ENCODE measurements at places on chromosomes 12 and 14.

DNA sequence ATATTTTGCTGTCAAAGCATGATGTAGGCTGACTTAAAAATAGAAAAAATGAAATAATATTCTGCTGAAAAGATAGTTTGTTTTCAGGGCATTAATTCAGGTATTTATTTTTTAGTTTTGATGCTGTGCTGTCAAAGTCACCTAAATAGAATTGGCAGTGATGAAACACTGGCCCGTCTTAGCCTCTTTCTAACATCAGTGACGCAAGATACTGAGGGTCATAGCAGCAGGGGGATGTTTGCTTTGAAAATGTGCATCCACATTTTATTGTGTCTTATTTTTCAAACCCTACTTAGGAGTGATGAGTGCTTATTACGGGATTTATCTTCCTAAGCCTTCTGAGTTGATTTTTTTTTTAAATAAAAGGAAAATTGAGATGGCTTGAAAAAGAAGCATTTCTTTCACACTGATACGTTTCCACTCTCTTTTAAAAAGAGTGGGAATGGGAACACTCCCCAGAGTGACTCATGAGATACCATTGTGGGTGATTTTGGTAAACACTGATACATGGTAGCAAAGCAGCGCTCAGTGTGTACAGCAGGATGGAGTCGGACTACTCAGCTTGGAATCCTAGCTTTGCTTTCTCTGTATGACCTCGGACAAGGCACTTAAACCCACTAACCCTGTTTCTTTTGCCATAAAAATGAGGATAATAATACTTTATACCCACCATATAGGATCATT is 290.8 kb downstream of the ERC1 start:
- peaks cover 6% of the 10 kb centered on the region for H3K4me1 ChIP-seq
- DNase-seq = no peak
- H3K4me3 ChIP-seq = no peak overlapping the region

DNA sequence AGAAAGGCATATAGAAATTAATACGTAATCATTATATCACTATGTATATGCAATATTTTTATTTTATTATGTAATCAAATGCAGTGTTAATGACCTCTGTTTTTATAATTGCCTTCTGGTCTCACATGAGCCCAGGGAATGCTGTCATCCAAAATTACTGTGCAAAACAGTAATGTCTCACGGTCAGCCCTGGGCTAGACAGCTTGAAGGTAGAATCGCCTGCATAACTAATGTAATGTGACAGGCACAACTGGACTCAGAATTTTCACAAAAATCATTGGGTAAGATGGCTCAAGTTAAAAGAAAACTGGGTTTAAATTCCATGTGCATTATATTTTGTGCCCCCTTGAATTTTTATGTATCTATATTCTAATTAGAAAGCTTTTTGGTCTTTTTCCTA is 293.3 kb downstream of the PPFIA2 start:
- H3K27ac ChIP-seq = no peak overlapping the region
- DNase-seq = no peak
- H3K27me3 ChIP-seq = no peaks in the 10 kb centered on the region
- no peak overlapping the region for H3K4me3 ChIP-seq
- H3K4me1 ChIP-seq = no peaks in the 10 kb centered on the region

DNA sequence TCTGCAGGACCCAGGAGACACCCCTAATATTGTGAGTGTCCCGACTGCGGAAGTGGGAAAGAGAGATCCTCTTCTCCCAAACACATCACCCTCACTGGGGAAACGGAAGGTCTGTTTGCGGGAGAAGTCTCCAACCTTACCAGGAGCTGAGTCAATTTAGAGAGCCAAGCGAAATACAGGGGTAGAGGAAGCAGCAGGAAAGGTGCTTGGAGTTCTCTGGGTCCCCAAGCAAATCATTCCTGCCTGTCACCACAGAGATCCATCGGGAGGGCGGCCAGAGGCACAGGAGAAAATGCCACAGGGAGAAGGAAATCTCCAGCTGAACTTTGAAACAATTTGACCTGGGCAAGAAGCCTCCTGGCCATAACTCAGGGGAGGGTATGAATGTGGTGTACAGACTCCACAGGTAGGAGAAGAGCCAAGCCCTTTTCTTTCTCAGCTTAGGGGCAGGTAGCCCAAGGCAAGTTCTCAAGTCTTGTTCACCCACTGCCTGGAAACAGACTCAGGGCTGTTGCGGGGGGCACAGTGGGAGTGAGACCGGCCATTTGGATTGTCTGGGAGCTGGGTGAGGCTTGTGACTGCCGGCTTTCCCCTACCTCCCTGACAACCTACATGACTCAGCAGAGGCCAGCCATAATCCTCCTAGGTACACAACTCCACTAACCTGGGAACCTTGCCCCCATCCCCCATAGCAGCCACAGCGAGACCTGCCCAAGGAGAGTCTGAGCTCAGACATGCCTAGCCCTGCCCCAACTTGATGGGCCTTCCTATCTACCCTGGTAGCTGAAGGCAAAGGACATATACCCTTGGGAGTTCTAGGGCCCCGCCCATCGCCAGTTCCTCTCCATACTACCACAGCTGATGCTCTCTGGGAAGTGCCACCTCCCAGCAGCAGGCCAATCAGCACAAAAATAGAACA is 211.9 kb upstream of the ARHGAP5 start:
- no peaks in the 10 kb centered on the region for H3K4me1 ChIP-seq
- no peak overlapping the region for H3K4me3 ChIP-seq
- H3K36me3 ChIP-seq = no peaks in the 10 kb centered on the region
- DNase-seq = no peak
- no peak overlapping the region for H3K27ac ChIP-seq

- H3K36me3 ChIP-seq = no peaks in the 10 kb centered on the region
- H3K4me1 ChIP-seq = peaks cover 10% of the 10 kb centered on the region
- no peaks in the 10 kb centered on the region for H3K27me3 ChIP-seq
Observed at GRCh38 chr12:101670007-101670671, 27.3 kb upstream of the CHPT1 start.

DNA sequence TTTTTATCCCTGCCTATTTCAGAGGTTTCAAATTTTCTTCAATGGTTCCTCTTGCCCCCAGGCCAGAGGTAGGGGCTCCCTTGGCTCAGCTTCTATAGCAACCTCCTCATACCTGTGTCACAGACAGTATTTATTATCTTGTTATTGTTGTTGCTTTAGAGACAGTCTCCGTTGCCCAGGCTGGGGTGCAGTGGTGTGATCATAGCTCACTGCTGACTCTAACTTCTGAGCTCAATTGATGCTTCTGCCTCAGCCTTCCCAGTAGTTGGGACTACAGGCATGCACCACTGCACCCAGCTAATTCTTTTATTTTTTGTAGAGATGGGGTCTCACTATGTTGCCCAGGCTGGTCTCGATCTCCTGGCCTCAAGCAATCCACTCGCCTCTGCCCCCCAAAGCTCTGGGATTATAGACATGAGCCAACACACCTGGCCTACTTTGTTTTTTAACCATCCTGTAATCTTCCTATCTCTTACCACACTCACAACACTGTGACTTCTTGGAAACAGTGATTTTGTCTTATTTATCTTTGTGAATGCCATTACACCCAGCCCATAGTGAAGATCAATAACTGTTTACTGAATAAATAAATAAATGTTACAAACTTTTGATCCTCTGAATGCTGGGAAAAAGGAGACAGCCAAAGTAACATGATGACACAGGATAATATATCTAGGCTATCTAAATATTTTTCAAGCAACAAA is 95.9 kb downstream of the PHLDA1 start:
- no peak overlapping the region for H3K4me3 ChIP-seq
- no peaks in the 10 kb centered on the region for H3K36me3 ChIP-seq
- DNase-seq = no peak
- H3K4me1 ChIP-seq = peaks cover 24% of the 10 kb centered on the region

DNA sequence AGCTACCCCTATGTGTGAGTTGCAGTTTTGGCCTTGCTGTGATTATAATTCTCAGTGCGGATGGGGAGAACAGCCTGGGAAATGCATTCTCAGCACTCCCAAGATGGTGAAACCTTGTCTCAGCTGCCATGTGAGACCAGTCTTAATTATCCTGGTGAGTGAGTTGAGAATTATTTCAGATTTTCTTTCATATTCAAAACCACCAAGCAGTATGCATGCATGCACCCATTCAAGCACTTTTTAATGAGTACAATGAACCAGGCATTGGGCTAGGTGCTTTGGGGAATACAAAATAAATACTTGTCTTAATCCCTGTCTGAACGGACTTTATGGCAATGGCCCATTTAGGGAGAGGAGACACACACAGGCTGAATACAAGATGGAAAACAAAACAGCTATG is 94.7 kb downstream of the PTPN11 start:
- no peak overlapping the region for H3K4me3 ChIP-seq
- no peak overlapping the region for H3K27ac ChIP-seq
- no peak for DNase-seq
- H3K27me3 ChIP-seq = no peaks in the 10 kb centered on the region
- H3K36me3 ChIP-seq = no peaks in the 10 kb centered on the region
- no peaks in the 10 kb centered on the region for H3K4me1 ChIP-seq

- H3K27ac ChIP-seq = peak overlapping the region; percentile 7
- H3K4me3 ChIP-seq = no peak overlapping the region
- no peaks in the 10 kb centered on the region for H3K36me3 ChIP-seq
- DNase-seq = peak; percentile 51
- H3K4me1 ChIP-seq = peaks cover 20% of the 10 kb centered on the region
Observed at GRCh38 chr12:52971679-52972329, 22.9 kb downstream of the KRT18 start.

DNA sequence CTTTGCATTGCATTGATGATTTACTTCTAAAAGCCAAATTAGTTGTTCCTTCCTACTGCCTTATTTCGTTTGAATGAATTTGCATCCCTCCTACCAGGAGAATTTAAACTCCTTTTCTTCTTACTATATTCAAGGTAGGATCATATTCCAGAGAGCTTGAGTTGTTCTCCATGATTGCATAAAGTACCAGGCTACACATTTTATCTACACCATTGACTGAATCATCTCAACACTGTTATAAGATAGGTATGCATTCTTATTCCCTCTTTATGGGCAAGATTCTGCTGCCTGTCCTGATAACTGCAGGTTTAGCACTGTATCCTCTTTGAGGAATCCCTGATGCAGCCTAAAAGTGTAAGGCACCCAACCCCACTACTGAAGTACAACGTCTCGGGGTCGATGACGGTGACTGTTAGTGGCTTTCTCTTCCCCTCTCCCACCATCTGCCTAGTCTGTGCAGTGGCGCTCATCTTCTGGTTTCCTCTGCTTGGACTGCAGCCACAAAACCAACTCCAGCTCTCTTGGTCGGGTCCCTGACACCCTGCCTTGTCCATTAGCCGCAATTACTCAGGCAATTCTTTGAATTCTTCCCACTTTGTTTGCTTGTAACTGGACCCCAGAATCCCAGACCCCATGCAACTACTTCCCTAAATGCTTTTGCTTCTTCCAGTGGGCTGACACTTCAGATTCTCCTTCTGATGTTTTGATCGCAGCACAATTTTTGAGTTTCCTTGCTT is 44.4 kb upstream of the STXBP6 start:
- no peaks in the 10 kb centered on the region for H3K36me3 ChIP-seq
- H3K27ac ChIP-seq = no peak overlapping the region
- DNase-seq = peak; percentile 40
- no peaks in the 10 kb centered on the region for H3K27me3 ChIP-seq
- H3K4me3 ChIP-seq = no peak overlapping the region
- H3K4me1 ChIP-seq = peaks cover 12% of the 10 kb centered on the region

DNA sequence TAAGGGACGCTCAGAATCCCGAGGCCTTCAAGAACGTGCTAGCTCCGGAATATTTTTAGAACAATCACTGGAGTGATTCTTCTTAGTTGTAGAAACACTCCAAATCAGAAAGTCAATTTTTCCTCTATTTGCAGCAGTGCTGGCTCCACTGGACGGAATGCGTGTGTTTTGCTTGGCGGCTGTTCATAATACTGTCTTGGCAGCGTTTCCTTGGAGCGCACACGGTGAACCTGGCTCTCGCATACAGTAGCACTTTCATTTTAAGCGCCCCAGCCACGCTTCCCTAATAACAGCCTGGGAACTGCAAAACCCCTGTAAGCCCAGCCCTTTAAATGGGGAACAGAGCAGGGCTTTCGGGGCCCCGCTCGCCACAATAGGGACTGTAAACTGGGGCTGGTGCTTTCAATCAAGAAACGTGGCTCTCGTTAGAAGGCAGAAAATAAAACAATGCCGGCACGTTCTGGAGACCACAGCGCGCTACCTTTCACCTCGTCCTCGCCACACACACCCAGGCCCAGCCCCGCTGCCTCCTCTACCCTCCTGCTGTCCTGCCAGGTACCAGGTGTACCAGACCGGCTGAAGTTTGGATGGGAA is 79.9 kb downstream of the BCL11B start:
- H3K27me3 ChIP-seq = no peaks in the 10 kb centered on the region
- H3K4me3 ChIP-seq = no peak overlapping the region

GRCh38 chr14:51295646-51296263 is 55.7 kb downstream of the TMX1 start:
- H3K4me3 ChIP-seq = no peak overlapping the region
- no peak for DNase-seq
- H3K36me3 ChIP-seq = no peaks in the 10 kb centered on the region

DNA sequence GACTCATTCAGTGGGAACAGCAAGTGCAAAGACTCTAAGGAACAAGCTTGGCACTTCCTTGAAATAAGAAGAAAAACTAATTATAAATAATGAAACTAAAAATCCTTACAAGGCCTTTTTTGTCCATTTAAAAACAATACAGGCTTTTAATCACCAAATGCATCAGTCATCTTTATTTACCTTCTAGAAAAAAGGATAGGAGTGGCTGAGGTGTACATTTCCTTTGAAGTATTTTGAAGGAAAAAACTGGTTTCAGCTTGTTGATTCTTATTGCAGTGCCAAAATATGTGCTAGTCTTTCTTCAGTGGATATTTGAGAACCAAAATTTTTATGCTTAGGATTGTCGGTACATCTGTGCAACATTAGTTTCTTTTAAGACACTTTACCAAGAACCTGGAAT is 29.8 kb downstream of the MED21 start:
- H3K4me3 ChIP-seq = no peak overlapping the region
- H3K27me3 ChIP-seq = no peaks in the 10 kb centered on the region
- H3K27ac ChIP-seq = no peak overlapping the region
- H3K36me3 ChIP-seq = no peaks in the 10 kb centered on the region
- no peak for DNase-seq

DNA sequence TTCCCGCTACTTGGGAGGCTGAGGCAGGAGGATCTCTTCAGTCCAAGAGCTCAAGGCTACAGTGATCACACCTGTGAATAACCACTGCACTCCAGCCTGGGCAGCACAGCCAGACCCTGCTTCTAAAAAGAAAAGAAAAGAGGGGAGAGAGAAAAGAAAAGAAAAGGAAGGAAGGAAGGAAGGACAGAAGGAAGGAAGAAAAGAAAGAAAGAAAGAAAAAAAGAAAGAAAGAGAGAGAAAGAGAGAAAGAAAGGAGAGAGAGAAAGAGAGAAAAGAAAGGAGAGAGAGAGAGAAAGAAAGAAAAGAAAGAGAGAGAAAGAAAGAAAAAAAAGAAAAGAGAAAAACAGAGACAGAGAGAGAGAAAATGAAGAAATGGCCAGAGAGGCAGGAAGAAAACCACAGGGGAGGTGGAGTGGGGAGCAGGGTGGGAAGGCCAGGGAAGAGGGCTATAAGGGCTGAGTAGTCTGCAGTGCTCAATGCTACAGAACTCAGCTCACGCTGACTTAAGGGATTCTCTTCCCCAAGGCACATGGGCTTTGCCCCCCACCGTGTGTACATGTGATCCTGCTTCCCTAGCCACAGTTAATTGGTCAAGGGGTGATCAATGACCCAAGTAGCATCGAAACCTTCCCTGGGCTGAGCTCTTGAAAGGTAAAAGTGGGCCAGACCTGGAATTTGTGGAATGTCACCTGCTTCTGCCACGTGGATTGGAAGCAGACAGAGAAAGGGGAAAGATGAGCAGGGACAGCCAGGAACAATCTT is 90.4 kb upstream of the TMCC3 start:
- H3K36me3 ChIP-seq = no peaks in the 10 kb centered on the region
- no peak overlapping the region for H3K4me3 ChIP-seq
- H3K4me1 ChIP-seq = peaks cover 13% of the 10 kb centered on the region
- no peak overlapping the region for H3K27ac ChIP-seq
- H3K27me3 ChIP-seq = no peaks in the 10 kb centered on the region

GRCh38 chr14:64845878-64846277 is 33.8 kb downstream of the SPTB start:
- no peak overlapping the region for H3K27ac ChIP-seq
- no peak overlapping the region for H3K4me3 ChIP-seq
- no peaks in the 10 kb centered on the region for H3K36me3 ChIP-seq
- H3K27me3 ChIP-seq = no peaks in the 10 kb centered on the region

All from GM23338 (cell line).